ENCODE measurements at places on chromosomes 1 and 21.

DNA sequence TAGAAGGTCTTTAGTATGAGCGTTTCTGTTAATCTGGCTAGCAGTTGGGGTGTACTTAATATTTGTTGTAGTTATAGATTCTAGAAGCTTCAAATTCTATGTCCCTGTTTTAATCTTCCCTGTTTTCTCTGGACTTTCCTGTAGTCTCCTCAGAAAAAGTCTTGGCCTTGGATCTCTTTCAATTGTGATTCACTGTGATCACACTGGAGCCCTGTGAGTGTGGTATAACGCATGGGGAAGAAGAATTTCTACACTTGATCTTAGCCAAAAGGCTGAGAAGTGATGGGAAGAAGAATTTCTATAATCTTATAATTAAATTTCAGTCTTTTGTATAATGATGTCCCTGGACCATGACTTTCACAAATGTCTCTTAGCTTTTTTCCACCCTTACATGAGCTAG, 36.7 kb upstream of the COP1 start:
- no peak for DNase-seq

DNA sequence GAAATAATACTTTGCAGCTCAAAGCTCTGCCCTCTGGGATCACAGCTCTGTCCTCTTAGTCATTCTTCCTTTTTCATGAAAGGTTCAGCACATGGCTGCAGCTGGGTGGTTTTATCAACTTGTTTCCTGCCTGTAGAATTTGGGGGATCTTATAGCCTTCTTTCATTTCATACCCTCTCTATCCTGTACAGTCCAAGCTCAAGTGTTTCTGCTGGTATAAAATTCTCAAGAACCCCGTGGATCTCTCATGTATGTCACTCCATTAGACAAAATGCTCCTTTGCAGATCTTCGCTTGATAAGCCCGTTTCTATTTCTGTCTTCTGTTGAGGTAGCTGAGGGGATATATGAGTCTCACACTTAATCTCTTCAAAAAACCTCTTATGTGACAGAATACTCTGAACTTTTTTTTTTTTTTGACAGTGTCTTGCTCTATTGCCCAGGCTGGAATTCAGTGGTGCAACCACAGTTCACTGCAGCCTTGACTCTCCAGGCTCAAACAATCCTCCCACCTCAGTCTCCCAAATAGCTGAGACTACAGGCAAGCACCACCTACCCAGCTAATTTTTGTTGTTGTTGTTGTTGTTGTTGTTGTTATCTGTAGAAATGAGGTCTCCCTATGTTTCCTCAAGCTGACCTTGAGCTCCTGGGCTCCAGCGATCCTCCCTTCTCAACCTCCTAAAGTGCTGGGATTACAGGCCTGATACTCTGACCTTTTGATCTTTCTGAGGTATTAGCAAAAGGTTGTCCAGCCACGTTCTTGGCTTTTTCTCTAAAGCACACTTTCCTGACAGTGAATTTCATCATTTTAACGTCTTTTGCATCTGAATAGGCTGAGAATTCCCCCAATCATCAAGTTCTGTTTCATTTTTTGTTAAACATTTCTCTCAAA, 24.6 kb upstream of the COL9A2 start:
- no peak for DNase-seq

DNA sequence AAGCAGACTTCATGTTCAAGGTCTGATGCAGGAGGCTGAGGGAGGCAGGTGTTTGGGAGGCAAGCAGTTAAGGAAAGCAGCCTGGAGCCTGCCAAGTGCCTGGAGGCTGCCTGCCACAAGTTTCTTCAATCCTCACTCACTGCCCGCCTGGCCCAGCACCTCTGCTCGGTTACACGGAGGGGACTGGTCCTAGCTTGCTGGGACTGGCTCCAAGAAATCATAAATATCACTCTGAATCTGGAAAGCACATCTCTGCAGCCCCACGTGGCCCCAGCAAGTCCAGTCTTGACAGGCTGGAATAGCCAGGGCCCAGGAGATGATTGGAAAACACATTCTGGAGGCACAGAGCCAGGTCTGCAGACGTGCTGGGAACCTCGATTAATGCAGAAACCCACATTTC, 83.9 kb downstream of the BCAR3 start:
- DNase-seq, result no peak

DNA sequence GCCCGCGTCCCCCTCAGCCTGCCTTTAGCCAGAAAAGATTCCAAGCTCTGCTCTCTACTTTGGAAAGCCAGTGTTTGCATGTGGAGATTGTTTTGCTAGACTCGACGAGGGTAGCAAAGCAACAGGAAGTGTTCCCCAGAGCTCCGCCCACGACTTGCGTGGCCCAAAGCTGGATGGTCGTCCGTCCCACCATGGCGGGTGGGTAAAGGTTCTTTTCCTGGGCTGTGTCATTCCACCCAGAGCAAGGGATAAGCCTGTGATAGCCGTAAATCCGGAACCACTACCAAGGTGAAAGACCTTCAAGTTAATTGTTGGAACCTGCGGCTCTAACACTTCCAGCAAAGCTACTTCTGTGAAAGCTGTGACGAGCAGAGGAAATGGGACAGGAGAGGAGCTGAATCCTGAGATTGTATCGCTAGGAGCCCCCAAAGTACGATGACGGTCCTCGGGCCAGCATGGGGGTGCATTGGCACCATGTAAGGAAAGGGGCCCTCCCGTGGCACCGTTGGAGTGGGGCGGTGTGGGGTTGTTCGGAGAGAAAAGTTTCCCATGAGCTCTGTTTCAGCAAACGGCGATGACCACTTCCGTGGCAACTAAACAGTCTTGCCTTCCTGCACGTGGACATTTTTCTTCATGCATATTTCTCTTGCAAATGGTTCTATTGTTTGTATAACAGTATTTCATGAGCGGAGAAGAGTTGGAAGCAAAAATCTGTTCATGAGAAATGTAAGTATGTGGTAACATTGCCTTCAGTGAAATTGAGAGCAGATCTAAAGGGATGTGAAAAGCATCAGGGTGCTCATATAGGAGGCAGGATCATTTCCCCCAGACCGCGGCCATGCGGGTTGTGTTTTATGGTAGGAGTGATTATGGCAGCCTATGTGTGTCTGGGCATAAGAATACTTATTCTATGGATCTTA, 8.4 kb downstream of the MX2 start:
- DNase-seq, result no peak

DNA sequence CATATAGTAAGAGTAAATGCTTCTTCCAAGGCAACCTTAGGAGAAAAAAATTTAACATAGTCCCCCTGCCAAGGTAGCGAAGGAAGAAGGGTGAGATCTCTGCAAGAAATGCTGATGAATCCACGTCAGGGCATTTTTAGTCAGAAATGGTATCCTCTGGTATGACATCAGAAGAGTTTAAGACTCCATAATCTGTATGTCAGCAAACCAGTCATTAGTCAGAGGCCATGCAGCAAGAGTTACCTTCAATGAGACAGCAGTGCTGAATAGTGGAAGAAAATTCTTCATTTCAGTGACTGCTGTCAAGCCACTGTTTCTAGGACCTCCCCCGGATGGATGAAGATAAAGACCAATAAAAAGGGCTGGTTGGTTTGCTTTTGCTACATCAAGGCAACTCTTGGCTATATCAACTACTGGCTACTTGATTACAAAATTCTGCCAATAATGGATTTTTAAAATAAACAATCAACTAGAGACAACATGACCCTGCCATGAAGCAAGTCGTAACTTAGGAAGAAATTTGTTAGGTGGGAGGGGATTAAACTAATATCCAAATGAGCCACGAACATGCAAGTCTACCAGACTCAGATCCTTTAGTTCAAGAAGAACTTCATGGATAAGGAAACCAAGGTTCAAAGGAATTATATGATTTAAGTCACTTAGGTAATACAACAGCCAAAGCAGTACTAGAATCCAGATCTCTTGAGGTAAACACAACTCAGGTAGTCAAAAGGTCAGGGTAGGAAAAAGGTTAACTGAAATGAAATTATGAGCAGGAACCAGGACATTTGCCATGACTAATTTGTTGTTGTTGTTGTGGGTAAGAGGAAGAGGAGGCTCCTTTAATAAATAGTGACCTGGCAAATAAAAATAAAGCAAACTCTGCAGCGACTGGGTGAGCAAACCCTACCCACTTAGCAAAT, 25.6 kb upstream of the GUCA2A start:
- no peak for DNase-seq

DNA sequence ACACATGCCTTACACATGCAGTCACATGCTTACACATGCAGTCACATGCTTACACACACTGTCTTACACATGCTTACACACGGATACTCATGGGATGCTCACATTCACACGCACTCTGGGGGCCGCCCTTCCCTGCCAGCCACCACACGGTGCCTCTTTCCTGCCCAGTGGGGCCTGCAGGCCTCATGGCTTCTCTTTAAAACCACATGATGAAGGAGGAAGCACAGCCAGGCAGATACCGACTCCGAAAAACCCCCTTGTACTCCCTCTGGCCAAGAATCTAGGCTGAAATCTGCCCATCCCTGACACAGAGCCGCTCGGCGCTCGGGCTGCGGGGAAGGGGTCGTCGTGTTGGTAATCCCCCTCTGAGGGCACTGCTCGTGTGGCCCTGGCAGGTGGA, 113.0 kb downstream of the PRDM16 start:
- DNase-seq, result no peak

- DNase-seq, result no peak
Observed at GRCh38 chr1:220342853-220343252, 70.6 kb upstream of the RAB3GAP2 start.

GRCh38 chr1:179750630-179751029, 7.5 kb downstream of the FAM163A start:
- DNase-seq, result no peak

DNA sequence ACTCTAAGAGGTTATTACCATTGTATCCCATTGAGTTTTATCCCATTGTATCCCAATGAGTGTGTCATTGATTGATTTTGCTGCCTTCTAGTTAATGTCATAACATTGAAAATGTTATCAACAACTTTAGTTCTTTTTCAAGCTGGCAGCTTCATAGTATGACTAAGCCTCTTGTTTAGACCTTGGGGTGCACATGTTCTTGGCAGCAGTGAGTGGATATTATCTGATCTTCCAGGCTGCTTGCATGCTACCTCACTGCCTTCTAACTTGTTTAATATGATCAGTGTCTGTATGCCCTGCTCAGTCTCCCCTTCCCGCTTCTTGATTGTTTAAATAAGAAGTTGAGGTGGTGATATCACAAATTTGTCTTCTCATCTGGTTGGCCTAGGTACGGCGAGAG, 24.6 kb downstream of the NTPCR start:
- no peak for DNase-seq

DNA sequence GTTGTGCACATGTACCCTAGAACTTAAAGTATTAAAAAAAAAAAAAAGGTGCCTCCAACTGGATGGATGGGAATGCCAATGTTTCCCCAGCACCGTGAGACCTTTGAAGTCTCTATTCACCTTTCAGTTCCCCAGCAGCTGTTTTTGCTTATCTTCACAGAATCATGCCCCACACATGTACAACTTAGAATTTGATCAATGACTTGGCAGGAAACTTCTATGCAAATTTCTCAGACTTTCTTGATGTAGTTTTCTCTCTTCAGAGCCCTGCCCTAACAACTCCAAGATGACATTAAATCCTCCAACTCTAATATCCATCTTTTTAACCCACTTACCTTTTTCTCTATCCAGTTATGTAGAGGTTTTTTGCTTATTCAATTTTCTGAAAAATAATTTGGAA, 144.3 kb downstream of the PLPPR5 start:
- no peak for DNase-seq

GRCh38 chr1:47174656-47175020, 15.2 kb downstream of the PDZK1IP1 start:
- DNase-seq, result no peak

DNA sequence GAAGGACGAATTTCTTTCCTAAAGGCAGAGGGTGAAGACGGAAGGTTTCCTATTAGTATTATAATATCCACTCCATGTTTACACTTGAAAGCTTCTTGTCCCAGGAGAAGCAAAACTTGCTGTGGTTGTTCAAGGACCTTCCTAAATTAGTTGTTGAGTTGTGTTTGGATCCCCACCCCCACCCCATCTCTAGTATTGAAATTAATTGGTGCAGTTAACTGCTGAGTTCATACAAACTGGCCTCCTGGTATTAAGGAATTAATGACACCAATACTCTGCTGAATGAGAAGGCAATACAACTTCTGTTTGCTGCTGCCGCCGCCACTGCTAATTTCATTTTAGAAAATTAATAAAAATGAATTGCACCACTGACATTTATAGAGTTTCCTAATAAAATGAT, 308.8 kb downstream of the CAMTA1 start:
- no peak for DNase-seq

DNA sequence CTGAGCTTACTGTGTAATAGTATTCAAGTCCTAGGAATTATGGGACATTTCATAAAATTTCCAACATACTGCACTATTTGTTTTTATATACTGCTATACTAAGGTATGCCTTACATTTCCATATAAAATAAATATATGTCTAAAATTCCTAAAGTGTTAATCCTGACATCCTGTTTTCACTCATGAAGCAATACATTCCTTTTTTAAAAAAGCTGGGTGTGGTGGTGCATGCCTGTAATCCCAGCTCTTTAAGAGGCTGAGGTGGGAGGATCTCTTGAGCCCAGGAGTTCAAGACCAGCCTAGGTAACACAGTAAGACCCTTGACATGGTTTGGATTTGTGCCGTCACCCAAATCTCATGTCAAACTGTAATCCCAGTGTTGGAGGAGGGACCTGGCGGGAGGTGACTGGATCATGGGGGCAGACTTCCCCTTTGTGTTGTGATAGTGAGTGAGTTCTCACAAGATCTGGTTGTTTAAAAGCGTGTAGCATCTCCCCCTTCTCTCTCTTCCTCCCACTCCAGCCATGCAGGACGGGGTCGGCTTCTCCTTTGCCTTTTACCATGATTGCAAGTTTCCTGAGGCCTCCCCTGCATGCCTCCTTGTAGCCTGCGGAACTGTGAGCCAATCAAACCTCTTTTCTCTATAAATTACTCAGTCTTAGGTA, 5.8 kb downstream of the CDC42BPA start:
- DNase-seq, result no peak

DNA sequence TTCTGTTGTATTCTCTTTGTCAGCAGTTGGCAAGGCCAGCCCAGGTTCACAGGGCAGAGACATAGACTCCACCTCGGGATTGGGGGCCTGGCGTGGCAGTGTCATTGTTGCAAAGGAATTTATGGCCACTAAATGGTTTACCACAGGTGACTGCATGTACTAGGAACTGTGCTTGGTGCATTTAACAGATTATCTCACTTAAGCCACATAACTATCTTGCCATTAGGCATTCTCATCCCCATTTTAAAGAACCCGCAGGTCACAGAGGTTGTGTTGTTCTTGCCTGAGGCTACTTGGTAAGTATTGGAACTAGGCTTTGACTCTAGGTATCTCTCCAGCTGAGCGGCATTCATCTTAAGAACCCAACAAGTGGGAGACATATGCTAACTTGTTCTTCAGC, 9.7 kb downstream of the TLCD4 start:
- no peak for DNase-seq

Measured in cortex of kidney (tissue), 1 donor.